Stimulated activated CD4-positive, alpha-beta T cell treated with anti-CD3 and anti-CD28 coated beads, Interleukin-12 subunit alpha, Interleukin-12 subunit beta, amount 100 ng/mL, for 24 hours (primary cell): ENCODE measurements at places on chromosomes 16 and 17.
A peak's percentile ranks its signal among the peaks of the same experiment; 100 is the strongest.

GRCh38 chr17:43416998-43417890, 18.5 kb downstream of the ARL4D start:
- no peak for DNase-seq

- peak; percentile 33 for DNase-seq
Observed at GRCh38 chr17:29292992-29293889, 707 bp downstream of the NUFIP2 start.

- DNase-seq = peak; percentile 6
Observed at GRCh38 chr16:73047536-73048291, at the start of gene ZFHX3. ZFHX3 (minus strand) TSS chr16:73048128; CDS start chr16:72960145, 87,983 bp downstream.

DNA sequence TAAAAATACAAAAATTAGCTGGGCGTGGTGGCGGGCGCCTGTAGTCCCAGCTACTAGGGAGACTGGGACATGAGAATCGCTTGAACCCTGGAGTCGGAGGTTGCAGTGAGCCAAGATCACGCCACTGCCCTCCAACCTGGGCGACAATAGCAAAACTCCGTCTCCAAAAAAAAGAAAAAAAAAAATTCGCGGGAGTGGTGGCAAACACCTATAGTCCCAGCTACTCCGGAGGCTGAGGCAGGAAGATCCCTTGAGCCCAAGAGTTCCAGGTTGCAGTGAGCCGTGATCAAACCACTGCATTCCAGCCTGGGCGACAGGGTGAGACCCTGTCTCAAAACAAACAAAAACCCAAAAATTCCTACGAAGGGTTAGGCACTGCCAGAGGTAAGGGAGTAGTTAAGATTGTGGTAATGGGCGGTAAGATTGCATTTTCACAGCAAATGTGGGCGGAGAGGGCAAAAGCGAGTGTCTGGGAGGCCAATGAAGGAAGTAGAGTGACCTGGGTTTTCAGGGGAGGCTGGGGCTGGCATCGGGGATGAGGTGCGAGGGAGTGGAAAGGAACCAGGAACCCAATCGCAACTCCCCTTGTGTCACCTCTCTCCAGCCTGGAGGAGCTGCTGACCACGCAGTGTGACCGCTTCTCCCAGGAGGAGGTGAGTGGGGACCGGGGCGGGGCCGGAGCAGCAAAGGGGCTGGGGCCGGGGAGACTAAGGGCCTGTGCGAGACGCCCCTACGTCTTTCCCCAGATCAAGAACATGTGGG, 2.6 kb downstream of the MYL11 start:
- no peak for DNase-seq

- no peak for DNase-seq
Observed at GRCh38 chr16:19213885-19214284, 45.8 kb downstream of the SYT17 start.

DNA sequence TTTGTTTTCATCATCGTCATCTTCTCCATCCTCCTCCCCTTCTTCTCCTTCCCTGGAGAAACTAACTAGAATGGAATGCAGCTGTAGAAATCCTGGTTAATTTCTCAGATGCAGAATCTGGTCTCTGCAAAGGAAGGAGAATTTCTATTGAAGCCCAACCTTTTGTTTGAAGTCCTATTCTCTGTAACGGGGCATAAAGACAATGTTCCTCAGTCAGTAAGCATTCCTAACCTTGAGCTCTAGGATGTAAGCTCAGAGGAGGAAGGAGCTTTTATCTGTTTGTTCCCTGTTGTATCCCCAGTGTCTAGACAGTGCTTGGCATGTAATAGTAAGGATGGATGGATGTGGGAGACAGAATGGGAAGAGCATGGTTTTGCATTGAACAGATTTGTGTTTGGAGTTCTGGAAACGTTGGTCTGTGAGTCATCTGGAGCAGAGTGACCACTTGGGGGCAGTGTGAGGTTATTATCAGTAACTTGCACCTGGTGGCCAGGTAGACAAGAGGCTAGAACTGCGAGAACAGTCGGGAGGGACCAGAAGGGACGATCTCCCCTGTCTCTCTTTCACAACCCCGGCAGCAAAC, 363.7 kb downstream of the SNX29 start:
- no peak for DNase-seq

- no peak for DNase-seq
Observed at GRCh38 chr17:8679126-8679525, 48.6 kb upstream of the MYH10 start.

- no peak for DNase-seq
Observed at GRCh38 chr17:20988001-20988636, 54.7 kb downstream of the USP22 start.

- DNase-seq = peak; percentile 74
Observed at GRCh38 chr16:56317998-56318826, 107.1 kb downstream of the AMFR start.

DNA sequence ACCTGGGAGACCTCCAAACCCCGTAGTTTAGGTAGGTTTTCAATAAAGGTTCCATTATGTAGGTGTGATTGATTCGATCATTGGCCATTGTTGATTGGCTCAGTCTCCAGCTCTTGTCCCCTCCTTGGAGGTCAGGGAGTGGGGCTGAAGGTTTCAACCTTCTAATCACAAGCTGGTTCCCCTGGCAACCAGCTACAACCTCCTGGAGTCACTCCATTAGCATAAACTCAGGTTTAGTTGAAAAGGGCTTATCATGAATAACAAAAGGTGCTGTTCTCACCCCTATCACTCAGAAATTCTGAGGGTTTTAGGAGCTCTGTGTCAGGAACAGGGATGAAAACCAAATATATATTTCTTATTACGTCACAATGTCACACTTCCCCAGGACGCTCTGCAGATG, 28.5 kb downstream of the TMEM132E start:
- DNase-seq = no peak

GRCh38 chr16:66578651-66579531, at the start of gene CMTM2:
CMTM2 (plus strand) TSS chr16:66579463; CDS start chr16:66579608, 145 bp downstream.
- DNase-seq = no peak

GRCh38 chr16:2333772-2334379, 6.7 kb downstream of the ABCA3 start:
- no peak for DNase-seq

- DNase-seq = no peak
Observed at GRCh38 chr16:48317026-48317425, 68.2 kb downstream of the SIAH1 start.

- DNase-seq = no peak
Observed at GRCh38 chr16:86748652-86749051, 170.3 kb downstream of the FOXL1 start.

- no peak for DNase-seq
Observed at GRCh38 chr16:19715566-19715965, 2.5 kb downstream of the KNOP1 start.

DNA sequence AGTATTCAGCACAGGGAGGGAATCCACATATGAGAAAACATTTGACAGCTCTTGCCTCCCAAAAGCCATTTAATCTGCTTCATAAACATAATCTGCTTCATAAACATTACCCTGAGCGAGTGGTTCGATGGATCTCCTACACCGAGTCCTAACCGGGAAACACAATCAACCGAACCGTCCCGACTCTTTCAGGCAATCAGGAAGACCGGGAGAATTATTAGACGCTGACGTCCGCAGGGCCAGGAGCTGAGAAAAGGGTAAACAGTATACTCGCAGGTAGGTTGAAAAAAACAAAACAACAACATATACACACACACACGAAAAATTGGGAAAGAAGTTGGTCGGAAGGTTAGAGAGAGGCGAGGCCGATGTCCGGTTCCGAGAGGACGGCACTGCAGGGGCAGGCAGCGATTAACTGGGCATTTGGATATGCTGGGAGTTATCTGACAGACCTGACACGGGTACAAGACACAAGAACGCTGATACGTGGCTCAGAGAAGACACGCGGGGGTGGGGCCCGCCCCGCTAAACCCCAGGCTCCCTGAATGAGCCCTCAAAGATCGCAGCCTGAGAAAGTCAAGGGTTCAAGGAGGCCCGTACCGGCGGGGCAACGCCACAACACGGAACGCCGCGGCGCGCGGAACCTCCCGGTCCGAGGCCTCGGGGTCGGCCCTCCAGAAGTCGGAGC, 585 bp downstream of the AP1G1 start:
- DNase-seq = peak; percentile 39

DNA sequence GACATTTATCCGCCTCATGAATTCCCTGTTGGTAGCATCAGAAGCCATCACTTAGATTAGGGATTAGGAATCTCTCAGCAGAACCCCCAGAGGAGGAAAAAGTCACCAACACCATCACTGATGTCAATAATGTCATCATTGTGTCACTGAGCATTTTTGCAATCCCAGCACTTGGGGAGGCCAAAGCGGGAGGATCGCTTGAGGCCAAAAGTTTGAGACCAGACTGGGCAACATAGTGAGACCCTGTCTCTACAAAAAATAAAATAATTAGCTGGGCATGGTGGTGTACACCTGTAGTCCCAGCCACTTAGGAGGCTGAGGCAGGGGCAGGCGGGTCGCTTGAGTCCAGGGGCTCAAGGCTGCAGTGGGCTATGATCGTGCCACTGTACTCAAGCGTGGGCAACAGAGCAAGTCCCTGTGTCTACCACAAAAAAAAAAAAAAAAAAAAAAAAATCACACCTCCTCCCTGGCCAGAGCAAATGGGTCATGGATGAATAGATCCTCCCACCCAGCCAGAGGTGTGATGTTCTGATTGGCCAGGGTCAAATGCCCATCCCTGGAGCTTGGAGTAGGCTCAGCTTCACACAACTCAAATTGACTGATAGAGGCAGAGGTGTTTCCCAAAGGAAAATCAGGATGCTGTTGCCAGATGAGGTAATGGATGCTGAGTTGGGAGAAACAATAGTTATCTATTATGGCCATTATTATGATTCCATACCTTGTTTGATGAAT, 31.6 kb downstream of the VWA3A start:
- DNase-seq = no peak

GRCh38 chr17:2977157-2977556, 86.2 kb downstream of the OR1D5 start:
- DNase-seq = no peak

- no peak for DNase-seq
Observed at GRCh38 chr17:40699371-40699770, 4.2 kb downstream of the KRT24 start.

DNA sequence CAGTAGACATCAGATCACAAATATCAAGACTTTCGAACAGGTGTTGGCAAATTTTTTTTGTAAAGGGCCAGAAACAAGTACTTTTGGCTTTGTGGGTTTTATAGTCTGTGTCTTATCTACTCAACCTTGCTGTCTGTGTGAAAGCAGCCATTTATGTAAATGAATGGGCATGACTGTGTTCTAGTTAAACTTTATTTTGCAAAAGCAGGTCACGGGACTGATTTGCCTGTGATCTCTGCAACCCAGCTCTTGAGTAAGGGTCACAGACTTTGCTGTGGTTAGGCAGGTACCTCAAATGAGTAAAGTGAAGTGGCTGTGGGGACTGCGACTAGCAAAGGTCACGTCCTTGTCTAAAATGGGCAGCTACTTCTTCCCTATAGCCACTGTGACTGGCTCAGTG, 136.5 kb downstream of the FTO start:
- no peak for DNase-seq

GRCh38 chr17:36623281-36623680, 21.9 kb downstream of the MRM1 start:
- no peak for DNase-seq

GRCh38 chr17:56727876-56728617, 105.7 kb downstream of the C17orf67 start:
- no peak for DNase-seq

DNA sequence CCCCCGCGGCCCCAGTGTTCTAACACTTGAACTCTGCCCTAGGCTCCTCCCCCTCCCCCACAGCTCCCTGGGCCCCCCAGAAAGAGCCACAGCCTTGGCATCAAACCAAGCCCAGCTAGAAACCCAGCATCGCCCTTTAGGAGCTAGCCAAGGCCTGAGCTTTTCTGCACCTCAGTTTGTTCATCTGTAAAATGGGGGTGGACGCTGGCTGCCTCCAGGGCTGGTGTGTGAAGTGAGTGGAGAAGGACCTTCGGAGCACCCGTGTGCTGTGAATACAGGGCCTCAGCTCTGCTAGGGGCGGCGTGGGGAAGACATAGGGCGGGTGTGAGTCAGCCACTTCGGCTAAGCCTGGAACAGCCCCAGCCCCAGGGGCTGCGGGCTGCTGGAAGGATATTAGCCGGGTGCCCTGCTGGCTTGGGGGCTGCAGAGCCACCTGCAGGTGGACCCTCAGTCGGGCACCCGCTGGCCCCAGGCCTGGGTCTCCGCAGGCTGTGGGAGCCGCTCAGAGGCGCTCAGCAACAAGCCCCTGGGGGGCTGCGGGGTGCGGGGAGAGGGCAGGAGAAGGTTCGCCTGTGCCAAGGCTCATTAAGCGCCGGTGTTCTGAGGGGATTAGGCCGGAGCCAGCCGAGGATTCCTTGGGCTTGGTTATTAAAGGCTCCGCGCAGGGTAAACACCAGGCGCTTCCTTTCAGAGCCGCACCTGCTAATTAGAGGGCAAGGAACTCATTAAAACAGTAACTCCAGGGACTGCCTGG, 217.0 kb upstream of the CIBAR2 start:
- DNase-seq = no peak

- no peak for DNase-seq
Observed at GRCh38 chr16:85042167-85042526, 14.6 kb downstream of the KIAA0513 start.

DNA sequence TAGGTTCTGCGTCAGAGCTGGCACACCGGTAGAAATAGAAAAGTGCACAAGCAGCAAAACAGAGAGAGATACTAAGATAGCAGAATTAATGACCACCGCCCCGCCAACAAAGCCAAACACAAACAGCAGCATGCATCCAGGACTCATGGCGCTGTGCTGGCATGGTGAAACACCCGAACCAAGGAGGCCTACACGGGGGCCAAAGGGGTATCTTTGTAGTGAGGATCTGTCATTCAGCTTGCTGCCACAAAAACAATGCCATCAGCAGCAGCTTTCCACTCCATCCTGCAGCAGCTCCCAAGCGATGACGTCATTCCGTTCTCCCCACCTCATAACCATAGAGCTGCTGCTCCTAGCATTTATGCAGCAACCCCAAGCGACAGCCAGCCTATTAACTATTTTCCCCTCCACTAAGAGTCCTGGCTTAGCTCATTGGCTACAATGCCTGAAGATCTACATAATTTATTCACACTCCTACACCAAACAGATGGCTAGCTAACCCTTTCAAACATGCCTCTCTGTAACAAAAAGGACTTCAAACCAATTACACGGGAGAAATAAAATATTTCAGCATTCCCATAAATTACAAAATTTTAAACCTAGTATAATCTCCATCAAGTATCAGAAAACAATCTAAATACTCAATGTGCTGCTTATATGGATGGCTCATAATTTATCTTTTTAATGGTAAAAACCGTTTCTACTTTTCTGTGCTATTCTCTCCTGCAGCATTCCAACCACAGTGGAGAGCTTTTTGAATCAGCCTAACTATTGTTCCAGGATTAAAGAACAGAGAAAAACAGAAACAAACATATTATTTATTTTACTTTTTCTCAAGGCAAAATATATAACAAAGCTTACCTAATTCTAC, 73.9 kb downstream of the SPAG9 start:
- no peak for DNase-seq

DNA sequence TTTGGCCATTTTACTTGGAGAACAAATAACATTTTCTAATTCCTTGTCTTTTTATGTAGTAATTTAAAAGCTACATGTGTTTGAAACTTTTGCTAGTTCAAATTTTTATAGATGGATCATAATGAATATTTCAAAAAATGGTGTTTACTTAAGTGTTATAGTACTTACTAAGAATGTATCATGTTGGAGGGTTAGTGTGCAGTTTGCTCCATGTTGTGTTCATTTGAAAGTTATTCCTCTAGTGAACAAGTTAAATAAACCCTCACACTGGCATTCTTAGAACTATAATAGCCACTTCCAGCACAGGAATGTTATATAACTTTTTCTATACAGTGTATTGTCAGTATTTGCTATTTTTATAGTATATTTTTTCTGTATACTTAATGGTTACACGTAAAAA, 62.8 kb downstream of the MRTFB start:
- no peak for DNase-seq

- DNase-seq = no peak
Observed at GRCh38 chr17:74326506-74326905, 480 bp downstream of the KIF19 start.
